T-helper 2 cell treated with Interferon-gamma antibody and Interleukin-4, amounts not matched to agents 5 μg/mL and 100 μg/mL, for 36 hours (primary cell): ENCODE measurements at places on chromosomes 12 and 14.

DNA sequence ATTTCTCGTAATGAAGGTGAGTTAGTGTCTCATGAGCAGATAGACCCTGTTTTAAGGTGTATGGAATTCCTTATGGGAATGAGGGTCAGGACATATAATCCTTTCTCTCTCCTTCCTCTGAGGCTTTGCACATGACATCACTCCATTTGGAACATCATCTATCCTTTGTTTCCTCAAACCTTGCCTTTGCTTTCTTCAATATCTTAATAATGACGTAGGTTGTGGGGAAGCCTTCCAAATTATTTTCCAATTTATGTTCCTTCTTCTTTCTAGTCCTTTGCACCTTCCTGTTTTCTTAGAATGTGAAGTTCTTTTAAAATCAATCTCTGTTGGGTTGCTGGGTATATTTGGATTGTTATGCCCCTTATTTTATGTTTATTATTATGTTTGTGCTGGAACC is 502.9 kb upstream of the STXBP6 start:
- no peak for DNase-seq

- DNase-seq, result no peak
These were observed 87.5 kb downstream of the SLC6A15 start for GRCh38 chr12:84825149-84825548.

- DNase-seq, result peak; percentile 85
These were observed 1.7 kb upstream of the DUSP6 start for GRCh38 chr12:89353823-89354611.

DNA sequence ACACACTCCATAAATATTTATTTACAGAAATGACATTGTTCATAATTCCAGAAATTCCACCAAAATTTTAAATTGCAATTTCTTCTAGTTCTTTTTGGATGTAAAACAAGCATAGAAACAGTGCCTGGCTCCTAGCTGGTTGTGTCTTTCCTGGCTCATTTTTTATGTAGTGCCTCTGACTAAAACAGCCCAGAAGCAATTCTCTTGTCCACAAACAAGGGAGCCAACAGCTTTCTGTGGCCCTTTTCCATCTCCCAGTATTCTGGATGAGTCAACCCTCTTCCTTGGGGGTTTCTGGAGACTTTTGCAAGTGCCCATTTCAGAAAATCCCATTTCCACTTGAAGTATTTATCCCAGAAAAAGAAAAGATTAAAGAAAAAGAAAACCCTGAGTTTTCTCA is 141.4 kb downstream of the PHLDA1 start:
- no peak for DNase-seq

DNA sequence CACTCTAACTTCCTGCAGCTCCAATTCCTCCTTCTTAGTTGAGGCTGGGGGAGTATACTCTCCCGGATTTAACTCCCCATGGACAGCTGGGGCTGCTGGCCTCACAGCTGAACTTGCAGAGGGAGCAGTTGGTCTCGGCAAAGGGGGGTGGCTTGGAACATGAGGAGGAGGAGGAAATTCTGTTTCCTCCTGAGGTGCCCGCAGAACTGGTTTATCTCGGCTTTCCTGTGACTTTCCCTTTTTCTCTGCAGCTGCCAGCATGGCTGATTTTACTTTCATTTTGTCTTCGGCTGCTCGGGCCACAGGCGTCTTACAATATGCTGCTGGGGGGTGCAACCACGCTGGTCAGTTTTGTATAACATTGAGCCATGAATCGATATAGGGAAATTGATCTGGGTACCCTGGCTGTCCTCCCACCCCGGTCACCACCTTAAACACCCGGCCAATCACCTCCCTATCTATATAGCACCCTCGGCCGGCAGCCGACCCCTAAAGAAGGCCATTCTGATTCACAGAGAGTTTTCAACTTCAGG is 1317.6 kb downstream of the TMEM121 start:
- peak; percentile 27 for DNase-seq

DNA sequence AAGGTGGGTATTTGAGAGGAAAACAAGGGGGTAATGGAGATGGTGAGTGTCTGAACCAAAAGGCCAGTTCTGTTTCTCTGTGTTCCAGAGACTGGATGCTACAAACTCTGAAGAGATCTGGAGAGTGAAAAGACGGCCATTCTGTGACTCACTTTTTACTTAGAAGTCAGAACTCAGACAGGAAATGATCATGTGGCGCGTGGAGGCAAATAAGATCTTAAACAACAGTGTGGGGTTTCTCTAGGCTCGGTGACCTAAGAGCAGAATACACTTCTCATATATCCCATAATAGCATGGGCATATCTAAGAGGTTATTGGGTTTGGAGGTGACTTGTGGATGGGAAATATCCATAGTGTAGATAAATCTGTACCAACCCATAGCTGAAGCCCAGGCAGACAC is 463.5 kb downstream of the TMEM132D start:
- no peak for DNase-seq

DNA sequence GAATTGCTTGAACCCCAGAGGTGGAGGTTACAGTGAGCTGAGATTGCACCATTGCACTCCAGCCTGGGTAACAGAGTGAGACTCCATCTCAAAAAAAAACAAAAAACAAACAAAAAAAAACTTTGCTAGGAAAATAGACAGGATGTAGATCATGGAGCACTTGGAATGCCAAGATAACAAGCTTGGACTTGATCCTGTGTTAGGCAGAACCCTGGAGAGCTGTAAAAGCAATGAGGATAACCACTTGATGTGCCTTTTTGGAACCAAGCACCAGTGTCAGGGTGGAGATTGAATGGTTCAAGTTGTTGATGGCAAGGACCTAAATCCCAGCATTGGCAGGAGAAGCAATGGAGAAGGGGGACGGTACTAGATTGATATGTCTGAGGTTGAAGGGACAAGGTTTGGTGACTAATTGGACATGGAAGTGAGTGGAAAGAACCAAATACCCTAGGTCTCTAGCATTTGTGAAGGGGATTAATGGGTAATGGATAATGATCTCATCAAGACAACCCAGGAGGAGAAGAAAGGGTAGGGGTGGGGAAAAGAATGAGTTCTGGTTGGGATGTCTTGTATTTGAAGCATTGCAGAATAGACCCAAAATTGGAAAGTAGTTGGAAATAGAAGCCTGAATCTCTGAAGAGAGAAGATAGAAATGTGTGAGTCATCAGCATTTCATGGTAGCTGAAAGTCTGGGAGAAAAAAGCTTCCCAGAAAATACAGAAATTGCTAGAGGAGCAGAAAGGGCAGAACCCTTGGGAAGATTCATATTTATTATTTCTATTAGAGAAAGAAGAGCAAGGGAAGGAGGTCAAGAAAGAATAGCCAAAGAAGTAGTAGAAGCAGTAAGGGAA is 176.7 kb downstream of the NUAK1 start:
- DNase-seq, result no peak

GRCh38 chr12:52306731-52307130 is 14.5 kb downstream of the KRT83 start:
- no peak for DNase-seq

DNA sequence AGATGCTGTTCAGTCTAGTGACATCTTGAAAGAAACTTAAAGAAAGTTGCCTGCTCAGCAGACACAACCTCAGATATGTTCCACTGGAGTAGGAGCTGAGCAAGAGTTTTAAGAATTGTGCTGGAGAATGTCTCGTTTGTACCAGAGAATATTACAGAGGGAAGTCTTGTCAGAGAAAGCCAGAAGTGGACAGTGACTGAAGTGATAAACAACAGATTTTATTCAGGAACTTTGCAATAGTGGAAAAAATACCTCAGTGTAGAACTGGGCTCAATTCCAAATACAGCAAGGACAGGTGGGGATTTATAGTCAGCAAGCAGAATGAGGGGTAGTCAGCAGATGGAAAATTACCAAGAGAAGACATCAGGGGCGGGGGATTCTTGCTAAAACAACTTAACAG is 18.6 kb downstream of the ZDHHC17 start:
- DNase-seq, result no peak

GRCh38 chr12:110744151-110744571 is 1.5 kb upstream of the PPP1CC start:
- DNase-seq, result no peak

- no peak for DNase-seq
These were observed 268.8 kb downstream of the ADAMTS20 start for GRCh38 chr12:43283206-43283605.

GRCh38 chr12:15544589-15544988 is 222.3 kb downstream of the PTPRO start:
- DNase-seq, result no peak

DNA sequence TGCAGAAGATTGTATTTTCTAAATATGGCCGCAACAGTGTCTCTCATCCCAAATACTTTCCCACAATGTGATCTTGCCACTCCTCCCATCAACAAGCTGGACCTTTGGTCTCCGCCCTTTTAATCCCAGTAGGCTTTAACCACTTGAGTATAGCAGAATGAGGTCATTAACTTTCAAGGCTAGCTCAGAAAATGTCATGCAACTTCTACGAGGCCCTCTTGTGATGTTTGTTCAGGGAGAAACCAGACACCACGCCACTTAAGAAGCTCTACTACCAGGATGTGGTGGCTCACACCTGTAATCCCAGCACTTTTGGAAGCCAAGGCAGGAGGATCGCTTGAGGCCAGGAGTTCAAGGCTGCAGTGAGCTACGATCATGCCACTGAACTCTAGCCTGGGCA is 20.1 kb upstream of the OR6J1 start:
- no peak for DNase-seq

DNA sequence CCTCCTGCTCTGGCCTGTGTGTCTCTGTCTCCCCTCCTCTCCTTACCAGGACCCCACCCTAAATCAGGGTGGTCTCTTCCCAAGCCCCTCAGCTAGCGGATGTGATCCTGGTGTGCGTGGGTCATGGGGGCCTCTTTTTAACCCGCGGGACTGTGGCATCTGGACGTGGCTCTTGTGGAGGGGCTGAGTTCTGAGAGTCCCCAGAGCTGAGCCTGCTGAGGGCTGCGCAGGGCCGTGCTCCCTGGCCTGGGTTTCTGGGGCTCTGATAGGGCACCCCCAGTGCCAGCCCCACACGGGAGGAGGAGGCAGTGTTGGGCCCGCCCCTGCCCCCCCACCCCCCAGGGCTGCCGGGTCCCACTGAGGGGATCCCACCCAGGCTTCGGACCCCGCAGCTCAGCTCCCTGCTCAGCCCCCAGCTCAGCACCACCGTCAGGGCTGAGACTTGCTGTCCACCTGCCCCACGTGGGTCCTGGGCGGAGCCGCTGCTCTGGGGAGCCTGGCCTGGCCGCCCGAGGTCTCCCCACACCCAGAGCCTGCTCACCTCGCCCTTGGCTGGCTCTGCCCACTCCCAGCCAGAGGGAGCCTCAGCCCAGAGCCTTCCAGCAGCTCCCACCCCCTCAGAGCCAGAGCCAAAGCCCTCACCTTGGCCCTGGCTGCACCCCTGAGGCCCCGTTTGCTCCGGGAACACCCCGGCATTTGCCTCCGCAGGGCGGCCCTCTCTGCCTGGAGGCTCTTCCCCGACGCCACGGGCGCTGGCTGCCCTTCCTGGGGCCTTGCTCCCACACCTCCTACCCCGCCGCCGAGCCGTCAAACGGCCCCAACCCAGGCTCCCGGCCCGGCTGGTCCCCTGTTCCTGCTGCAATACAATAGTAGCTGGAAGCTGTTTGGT is 31.5 kb downstream of the NOC4L start:
- DNase-seq, result no peak

GRCh38 chr12:90064852-90065801 is 356.5 kb upstream of the ATP2B1 start:
- DNase-seq, result no peak

GRCh38 chr12:105092336-105092735 is 8.1 kb upstream of the ALDH1L2 start:
- no peak for DNase-seq

DNA sequence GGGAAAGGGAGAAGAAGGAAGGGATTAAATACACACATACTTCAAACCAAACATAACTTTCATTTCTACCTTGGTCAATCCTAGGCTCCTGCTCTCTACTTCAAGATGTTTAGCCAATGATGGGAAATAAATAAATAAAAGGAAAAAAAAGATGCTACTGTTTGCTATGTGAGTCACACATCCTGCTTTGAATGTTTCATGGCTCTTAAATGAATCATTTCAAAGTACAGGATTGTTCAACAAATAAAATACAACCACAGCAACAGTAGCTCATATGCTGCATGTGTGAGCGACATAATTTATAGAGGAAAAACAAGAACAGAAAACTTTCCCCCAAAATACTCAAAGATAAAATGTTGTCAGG is 54.3 kb upstream of the NPFF start:
- DNase-seq, result no peak

GRCh38 chr12:52697058-52697582 is 6.2 kb downstream of the KRT77 start:
- no peak for DNase-seq

- DNase-seq, result no peak
These were observed 58.5 kb downstream of the NUAK1 start for GRCh38 chr12:106080041-106080790.

GRCh38 chr14:99808515-99808914 is 15.3 kb downstream of the EML1 start:
- no peak for DNase-seq

- no peak for DNase-seq
These were observed 29.7 kb upstream of the CEBPE start for GRCh38 chr14:23148591-23149249.

- DNase-seq, result no peak
These were observed 52.7 kb downstream of the NFKBIA start for GRCh38 chr14:35351897-35352273.

- DNase-seq, result no peak
These were observed 26.7 kb upstream of the HDAC7 start for GRCh38 chr12:47846294-47846996.

GRCh38 chr12:50742776-50743175 is 21.1 kb upstream of the ATF1 start:
- DNase-seq, result no peak

DNA sequence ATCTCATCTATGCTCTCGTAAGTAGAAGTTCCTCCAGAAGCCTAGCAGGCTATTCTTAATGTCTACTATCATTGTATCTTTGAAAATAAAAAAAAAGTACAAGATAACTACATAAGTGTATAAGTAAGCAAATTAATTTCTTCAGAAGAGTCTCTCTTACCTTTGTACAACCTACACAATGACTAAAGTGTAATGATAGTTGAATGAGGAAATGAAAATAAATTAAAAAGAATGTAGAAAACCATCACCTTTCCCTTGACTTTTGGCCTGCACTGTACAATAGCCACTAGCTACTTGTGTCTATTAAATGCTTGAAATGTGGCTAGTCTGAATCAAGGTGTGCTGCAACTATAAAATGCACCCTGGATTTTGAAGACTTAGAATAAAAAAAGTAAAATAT is 229.9 kb upstream of the FOXN3 start:
- DNase-seq, result no peak

- DNase-seq, result no peak
These were observed 48.4 kb downstream of the BICD1 start for GRCh38 chr12:32155041-32155440.
